ENCODE measurements at places on chromosomes 11 and 22.

DNA sequence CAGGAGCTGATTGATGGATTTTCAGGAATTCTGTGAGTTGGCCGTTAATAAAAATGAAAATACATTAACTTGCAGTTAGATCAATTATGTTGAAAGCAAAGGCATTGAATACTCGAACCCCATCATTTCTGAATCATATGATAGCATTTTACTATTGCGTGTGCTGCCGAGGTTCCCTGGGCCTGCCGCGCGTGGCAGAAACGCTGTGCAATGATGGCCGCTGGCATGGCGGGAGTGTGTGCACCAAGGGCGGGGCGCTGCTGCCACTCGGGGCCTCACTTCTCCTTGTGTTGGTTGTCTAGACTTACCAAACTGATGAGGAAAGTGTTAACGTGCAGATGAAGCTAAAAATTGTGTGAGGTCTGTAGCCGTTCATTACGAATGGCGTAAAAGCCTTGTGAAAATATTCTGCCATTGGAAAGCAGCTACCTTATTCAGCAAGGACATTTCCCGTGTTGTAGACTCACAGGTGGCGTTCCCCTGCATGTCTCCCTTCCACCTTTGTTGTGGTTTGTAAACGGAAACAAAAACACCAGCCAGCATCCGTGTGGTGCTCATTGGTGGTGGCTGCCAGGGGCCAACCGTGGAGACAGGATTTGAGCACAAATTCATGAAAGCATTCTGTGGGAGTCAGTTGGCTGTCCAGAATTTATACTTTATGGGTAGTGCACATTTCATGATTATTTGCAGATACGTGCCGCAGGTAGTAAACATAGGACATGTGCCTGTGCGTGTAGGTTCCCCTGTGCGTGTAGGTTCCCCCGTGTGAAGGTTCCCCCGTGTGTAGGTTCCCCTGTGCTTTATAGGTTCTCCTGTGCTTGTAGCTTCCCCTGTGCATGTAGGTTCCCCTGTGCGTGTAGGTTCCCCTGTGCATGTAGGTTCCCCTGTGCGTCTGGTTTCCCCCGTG, 5.9 kb upstream of the GRAMD4 start:
- DNase-seq: no peak

- DNase-seq: peak; percentile 41
These were observed 67.3 kb upstream of the NUP50 start for GRCh38 chr22:45096256-45096907.

GRCh38 chr22:17734187-17734586, 40.1 kb downstream of the BID start:
- no peak for DNase-seq

DNA sequence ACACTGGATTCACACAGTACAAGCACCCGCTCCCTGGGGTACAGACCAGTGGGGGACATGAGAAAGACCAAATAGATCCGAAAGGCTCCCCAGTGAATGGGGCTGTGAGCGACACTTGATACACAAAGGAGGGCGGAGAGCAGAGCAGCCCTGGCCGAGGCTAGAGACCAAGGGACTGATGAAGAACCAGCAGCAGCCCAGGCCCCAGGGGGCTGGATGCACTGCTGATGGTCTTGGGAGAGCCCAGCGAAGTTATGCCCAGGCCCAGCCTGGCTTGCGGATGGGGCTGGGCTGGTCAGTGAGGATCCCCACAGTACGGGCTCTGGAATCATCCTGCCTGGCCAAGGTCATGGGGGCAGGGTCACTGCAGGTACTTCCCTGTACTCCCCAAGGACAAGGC, 23.2 kb downstream of the ARHGAP1 start:
- no peak for DNase-seq

- DNase-seq: no peak
These were observed 48.6 kb downstream of the MORC2 start for GRCh38 chr22:30919973-30920372.

DNA sequence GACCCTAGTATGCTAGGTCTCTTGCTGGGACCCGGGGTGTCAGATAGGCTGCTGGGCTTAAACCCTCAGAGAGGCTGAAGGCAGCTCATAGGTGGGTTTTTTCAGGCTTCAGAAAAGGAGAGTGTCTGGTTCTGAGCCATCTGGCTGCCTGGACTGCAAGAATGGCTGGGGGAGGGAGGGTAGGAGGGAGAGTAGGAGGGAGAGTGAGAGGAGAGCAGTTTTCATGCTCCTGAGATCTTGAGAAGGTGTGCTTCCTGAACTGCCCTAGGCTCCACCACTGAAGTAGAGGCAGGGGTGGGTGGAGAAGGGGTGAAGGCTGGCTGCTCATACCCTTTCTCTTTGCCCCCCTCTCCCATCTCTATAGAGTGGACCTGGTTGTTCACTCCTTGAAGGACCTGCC, 4.6 kb downstream of the HMBS start:
- no peak for DNase-seq

- DNase-seq: no peak
These were observed 25.7 kb downstream of the DGCR2 start for GRCh38 chr22:19096555-19096954.

DNA sequence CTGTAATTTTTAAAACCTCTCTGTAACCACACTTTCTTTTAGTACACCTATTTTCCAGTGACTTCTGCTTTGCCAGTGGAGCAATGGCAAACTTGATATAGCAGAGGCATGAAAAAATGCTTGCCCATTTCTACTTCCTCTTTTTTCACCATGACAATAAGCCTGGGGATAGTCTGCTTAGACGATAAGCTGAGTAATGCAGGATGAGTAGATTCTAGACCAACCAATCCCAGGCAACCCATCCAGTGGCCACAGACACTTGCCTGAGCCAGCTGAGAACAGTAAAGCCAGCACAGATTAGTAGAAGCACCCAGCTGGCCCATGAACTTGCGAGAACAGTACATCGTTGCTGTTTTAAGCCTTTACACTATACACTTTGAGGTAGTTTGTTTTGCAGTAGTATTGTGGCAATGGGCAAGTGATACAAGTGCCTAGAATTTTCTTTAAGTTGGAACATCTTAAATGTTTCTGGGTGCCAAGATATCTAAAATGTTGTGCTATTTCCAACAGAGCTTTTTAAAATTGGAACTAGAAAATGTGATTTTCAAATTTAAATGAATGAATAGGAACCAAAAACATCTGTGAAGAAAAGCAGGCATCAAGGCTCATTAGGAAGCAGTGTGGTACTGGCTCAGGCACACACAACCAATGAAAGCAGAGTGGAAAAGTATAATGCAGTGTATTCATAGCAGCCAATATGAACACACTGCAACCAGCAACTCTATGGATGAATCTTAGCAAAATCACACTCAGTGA, 37.7 kb downstream of the DDI1 start:
- DNase-seq: no peak

DNA sequence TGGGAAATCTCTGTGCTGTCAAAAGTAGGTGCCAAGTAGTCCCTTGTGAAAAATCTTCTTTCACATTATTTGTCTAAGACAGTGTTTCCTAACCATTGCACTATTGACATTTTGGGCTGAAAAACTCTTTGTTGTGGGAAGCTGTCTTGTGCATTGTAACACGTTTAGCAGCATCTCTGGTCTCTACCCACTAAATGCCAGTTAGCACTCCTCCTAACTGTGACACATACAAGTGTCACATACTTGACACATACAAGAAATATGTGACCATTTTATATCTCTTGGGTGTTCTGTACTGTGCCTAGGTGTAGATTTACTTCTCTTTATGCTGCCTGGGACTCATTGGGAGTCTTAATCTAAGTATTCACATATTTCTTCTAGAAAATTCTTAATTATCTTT, 57.8 kb downstream of the NXPE1 start:
- DNase-seq: no peak

DNA sequence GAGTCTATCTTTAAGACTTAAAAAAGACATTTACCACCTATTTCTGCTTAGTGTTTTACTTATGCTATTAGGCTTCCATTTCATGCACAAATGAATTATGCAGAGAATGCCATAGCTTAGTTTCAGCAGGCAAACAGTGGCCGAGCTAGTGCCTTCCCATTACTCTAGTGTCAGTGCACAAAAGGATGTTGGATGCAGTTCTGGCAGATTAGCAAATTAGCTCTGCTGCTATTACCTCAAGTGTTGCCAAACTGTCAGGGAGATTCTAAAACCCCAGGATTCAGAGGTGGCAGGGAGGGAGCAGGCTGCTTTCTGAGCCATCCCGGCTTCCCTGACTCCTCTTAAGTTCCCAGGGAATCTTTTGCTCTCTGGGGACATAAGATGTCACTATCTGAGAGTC, 209.4 kb upstream of the NCAM1 start:
- DNase-seq: no peak

DNA sequence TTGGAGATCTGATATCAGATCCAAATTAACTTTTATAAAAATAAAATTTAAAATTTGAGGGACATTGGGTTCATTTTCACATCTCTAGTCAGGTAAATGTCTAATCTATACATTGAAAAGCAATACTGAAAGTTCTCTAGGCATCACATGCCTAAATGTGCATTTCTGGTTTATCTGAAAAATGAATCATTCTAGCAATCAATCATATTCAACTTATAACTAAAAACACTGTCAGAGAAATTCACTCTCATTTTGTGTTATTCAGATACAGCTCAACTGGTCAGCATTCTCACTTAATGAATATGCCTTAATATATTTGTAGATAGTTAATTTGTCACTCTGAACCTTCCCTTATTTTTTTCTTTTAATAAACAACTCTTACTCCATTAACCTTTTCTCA, 243.2 kb downstream of the CASP12 start:
- DNase-seq: no peak

DNA sequence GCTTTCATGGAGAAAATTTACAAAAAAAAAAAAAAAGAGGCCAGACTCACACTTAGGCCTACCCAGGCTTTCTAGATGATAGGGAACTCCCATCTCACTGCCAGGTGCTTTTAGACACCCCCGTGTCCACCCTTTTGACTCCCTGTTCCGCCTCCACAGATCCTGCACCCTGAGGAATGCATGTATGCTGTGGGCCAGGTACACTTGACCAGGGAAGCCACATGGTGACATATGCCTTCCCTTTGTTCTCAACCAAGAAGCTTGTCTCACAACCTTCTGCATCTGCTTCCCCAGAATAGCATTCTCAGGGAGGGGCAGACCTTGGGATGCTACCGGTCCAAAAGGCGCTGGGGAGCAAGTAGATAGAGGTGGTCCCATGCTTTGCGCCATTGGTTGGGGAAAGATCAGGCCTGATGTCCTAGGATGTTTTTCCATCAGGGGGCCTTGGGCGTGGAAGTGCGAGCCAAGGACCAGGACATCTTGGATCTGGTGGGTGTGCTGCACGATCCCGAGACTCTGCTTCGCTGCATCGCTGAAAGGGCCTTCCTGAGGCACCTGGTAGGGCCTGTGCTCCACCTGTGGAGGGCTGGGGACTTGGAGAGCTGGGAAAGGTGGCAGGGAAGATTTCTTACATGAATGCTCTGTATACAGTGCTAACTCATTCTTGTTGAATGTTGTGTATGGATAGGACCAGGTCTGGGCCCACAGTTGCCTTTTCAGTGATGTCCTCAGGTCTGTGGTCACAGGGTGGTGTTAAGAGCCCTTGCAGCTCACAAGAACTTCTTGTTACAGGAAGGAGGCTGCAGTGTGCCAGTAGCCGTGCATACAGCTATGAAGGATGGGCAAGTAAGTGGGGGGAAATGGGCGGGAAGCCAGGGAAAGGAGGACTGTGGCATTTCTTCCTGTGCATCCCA, 7.5 kb downstream of the HMBS start:
- DNase-seq: no peak

GRCh38 chr22:37844904-37845329, 783 bp upstream of the ANKRD54 start:
- no peak for DNase-seq

DNA sequence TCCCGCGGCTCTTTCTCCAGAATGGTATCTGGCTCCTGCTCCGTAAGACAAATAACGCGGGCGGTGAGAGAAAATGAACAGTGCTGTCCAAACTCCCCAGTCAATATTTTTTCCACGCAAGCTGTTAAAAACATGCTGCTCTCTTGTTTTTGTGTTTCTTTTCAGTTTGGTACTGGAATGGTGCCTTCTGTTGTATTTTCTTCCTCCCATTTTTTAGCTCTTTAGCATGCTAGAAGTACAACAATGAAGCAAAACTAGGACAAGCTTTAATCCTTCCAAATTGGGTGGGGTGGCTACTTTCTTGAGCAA, 599 bp upstream of the PPP2R1B start:
- no peak for DNase-seq

- DNase-seq: no peak
These were observed 2.9 kb downstream of the TST start for GRCh38 chr22:37016134-37016910.

DNA sequence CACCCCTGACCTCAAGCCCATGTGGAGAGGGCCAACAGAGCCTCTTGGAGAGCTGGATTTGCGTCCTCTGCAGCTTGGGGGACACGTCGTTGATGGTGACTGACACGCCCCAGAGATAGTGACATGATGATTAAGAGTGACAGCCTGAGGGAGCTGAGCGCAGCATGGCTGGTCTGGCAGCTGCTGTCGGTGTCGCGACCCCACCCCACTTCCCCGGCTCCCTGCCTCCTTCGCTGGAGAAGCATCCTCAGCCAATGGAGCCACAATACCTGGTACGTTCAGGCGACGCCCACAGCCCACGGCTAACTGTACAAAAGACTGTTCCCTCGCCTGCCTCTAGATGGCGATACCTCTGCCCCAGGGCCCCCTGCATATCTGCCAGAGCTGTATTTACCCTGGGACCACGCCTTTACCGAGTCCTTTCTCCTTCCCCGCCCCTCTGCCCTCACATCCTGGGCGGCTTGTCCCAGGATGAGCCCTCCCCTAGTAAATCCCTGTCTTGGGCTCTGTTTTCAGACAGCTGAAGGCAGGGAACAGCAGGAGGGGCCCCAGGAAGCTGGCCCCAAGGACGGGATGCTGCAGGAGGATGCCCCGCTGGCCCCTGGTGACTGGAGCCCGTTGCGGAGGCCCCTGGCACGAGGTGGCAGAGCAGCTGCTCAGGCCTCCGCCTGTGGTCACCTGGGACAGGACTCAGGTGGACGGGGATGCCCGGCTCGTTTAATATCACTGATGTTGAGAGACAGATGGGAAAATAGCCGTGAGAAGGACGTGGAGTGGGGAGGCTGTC, 90.6 kb downstream of the RPS6KA4 start:
- DNase-seq: peak; percentile 48

- DNase-seq: no peak
These were observed 90.4 kb upstream of the SLC25A18 start for GRCh38 chr22:17472932-17473331.

DNA sequence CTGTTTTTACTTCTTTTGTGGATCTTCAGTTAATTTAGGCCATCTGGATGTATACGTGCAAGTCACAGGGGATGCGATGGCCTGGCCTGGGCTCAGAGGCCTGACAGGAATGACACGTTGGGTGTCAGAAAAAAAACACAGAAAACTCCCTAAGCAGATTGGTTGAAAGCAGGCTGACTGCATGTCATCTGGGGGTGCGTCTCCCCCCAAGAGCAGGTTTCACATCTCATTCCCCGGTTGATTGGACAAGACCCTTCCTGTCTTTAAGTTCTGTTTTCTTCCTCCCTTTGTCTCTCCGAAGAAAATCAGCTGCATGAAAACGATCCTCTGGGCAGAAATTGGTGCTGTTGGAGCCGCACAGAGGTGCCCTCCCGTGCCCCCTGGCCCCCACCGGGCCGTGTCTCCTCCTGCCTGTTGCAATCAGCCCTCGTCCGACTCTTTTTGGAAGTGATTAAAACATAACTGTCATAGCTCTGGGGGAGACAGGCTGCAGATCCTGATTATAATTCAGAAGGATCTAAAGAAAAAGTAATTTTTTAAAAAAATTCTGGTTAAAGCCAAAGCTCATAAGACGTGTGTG, 71.8 kb upstream of the PARVG start:
- DNase-seq: no peak
